SK-N-DZ (cell line): ENCODE measurements at places on chromosomes 11 and 22.

- DNase-seq = no peak
Observed at GRCh38 chr11:47152126-47152952, 24.3 kb downstream of the ARFGAP2 start.

DNA sequence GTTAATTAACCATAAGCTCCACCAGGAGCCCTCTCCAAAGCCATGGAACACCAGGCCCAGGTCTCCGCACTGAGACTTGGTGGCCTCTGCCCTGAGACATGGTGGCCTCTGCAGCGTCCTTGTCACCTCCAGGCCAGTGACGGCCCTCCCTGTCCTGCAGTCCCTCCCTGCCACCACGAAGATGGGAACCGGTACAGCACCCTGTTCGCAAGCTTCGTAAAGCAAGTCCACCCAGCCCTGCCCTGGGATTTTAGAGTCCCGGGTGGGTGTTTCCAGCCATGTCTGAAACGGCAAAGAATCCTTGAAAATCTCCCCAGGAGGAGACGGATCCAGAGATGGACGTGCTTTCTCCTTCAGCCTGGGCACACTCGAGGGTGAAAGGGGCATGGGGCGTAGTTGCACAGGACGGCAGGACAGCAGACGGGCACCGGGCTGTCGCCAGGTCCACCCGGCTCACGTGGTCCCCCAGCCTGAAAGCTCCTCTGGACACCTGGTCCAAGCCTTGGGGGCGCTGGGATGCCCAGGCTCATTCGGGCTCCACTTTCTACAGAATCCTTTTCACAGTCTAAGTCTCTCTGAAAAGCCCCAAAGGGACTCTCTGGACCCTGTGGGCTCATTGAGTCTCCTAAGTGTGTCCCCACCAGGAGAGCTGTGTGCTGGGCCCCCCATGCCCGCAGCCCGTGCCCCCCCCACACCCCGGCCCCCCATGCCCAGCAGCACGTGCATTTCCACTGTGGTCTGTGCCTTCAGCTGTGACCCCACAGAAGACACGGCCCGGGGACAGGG is 456.2 kb downstream of the BRD1 start:
- no peak for DNase-seq

- DNase-seq = no peak
Observed at GRCh38 chr11:55658608-55659007, 3.4 kb upstream of the OR4C6 start.

DNA sequence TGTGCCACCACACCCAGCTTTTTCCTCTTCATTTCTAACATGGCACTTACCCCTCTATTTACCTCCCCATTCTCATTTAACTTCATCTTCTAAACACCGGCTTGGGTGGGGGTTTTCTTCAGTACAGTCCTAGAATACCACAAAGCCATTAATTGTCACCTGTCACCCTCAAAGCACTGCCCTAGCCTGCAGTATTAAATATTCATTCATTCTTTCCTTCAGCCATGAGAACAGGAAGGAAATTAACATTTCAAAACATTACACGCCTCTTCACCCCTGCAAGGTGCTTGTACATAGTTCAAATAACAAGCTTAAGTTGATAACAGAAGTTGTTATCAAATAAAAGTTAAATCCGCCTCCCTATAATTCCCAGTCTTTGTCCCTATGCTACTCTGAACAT is 10.7 kb upstream of the VPS37C start:
- DNase-seq = no peak

DNA sequence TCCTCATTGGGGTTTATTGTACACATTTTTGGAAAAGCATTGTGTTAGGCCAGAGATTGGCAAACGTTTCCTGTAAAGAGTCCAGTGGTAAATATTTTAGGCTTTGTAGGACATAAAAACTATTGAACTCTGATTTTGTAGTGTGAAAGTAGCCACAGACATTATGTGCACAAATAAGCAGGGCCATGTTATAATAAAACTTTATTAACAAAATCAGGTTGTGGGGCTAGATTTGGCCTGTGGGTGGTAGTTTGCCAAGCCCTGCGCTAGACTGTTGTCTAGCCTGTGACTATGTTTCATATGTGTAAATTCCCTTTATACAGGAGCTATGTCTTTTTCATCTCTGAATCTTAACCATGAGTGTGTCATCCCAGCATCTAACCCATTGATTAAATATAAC is 104.1 kb downstream of the FBXO7 start:
- no peak for DNase-seq

DNA sequence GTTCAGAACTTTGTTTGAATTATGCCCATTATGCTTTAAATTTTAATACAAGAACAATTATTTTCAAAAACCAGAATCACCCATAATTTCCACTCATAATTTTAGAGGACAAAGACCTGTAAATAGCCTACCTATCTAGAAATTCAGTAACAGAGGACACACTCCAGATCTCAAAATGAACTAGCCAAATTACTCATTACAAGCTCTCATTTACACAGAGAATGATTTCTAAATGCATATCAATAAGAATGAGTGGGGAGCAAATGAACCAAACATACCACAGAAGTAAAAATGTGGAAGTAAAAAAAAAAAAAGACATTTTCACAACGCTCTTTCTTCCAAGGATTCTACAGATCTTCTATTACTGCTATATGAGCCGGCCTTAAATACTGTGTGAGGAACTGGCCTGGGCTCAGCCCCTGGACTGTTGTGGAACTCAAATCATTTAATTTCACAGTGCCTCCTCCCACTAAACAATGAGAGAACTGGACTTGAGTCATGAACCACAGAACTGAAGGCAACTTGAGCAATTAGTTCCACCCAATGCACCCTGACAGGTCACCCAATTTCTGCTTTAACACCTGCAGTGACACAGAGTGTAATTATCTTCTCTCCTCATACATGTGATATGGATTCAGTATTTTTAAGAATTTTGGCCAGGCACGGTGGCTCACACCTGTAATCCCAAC is 8.0 kb downstream of the MRTFA start:
- no peak for DNase-seq
